ENCODE measurements at places on chromosomes 5 and 9. TPM values are rescaled to one million over a fixed set of nuclear protein-coding genes. Genes with fewer than 3 reads are reported as not detected.

- DNase-seq = no peak
These were observed 20.2 kb downstream of the S100Z start for GRCh38 chr5:76870046-76870445.

The FLT4 gene
- total RNA-seq = 8.2 TPM

- DNase-seq = no peak
These were observed 206.9 kb downstream of the GABBR2 start for GRCh38 chr9:98501819-98502218.

- no peak for DNase-seq
These were observed 5.5 kb upstream of the MRPS2 start for GRCh38 chr9:135494791-135495559.

GRCh38 chr5:92594031-92594430 lies 987.0 kb downstream of the NR2F1-AS1 start:
- DNase-seq = no peak

The COL5A1 gene
- 29.8 TPM for total RNA-seq

- no peak for DNase-seq
These were observed 711.0 kb downstream of the TLE4 start for GRCh38 chr9:80282766-80283165.

DNA sequence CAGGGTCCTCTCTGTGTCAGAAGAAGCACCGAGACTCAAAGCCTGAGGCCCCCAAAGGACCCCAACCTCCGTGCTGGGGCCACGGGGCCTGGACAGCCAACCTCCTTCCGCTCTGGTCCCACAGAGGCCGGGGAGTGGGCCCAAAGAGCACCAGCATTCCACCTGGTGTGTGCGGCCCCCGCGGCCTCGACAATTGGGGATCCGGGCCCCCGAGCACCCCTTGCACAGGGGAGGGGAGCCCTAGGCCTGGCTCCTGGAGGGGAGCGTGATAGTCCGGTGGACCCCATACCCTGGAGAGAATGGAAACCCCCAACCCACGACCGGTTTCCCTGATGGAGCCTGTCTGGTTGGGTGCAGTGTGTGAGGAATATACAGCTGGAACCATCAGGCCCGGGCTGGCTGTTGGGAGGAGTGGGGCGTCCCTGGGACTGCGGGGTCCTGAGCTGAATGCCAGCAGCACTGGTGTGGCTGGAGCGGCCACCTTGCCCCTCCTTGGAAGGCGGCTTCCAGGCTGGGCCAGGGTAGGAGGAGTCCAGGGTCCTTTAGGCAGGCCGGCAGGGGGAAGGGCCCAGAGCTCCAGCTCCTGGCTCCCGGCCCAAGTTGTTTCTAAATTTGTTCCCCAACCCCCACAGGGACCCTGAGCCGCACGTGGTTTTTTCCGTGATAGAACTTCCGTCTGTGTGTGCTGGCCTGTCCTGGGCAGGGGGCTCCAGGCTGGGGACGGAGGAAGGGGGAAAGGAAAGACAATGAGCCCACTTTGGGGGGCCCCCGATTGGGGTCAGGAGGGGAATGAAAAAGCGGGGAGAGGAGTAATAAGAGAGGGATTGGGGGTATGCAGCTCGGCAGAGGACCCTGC lies 825 bp upstream of the TOR4A start:
- peak; percentile 89 for DNase-seq

- DNase-seq = no peak
These were observed 25.1 kb upstream of the GCNT1 start for GRCh38 chr9:76433836-76434235.

DNA sequence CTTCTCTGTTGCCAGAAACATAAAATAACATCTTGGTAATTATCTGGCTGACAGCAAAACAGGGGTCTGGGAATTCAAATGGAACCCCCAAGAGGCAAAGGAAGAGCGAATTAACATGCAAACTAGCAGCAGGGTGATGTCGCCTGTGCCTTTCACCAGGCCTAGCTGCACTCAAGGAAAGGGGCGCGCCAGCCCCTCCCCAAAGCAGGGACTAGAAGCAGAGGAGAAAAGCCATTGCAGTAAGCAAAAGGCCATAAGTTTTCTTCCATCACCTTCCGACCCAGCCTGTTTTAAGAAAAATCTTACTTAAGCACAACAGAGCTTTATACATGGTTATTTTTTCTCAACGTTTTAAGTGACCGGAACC lies 539 bp downstream of the POC5 start:
- no peak for DNase-seq

DNA sequence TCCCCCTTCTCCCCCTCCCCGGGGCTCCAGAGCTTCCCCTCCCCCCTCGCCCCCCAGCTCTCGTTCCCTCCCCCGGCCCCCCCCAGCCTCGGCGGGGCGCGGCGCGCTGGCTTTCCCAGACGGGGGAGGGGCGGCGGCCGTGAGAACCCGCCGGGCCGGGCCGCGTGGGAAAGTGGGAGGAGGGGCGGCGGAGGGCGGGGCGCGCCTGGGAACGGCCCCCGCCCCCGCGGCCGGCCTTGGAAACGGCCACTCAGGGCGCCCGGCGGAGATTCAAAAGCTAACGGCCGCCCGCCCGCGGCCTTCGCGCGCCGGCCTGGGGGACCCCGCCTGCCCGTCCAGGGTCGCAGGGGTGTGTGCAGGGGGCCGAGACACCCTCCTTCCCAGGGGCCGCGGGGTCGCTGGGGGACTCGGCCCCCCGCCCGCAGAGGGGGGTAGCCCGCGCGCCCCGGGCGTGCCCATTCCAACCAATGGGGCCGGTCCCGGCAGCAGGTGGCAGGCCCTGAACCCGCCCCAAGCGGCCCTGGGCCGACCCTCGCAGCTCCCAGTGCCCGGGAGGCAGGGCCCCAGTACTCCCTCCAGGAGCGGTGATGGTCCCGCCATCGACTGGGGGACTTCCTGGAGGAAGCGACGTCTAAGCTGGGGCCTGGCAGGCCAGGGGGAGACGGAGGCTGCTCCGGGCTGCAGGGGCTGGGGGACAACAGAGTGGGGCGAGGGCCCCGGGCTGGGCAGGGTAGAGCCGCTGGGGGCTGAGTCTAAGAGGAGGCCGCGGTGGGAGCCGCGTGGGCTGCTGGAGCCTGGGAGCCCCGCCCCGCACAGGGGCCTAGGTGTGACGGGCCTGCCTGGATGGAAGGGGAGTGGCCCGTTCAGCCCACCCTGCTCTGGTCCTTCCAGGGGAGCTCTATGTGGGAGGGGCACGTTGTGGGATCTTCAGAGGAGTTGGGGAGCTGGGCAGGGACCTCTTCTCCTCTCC lies 14.2 kb upstream of the NRARP start:
- peak; percentile 78 for DNase-seq

DNA sequence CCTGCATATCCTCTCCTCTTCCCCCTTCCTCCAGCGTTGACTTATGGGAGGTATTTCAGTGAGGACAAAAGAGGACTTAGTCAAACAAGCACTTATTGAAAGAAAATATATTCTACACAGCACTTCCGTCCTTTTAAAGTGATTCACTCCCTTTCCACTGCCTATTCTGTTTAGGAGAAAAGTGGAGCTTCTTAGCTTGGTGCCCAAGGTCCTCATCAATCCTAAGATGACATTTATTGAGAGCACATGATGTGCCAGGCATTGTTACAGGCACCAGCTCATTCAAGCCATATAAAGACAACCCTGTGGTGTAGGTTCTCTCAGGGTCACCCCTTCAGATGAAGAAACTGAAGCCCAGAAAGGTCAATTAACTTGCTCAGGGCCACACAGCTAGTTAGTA lies 95.9 kb downstream of the KCNIP1 start:
- no peak for DNase-seq

Measured in left cardiac atrium (tissue), 4 donors.